ENCODE measurements at places on chromosomes 13 and 19.
A peak's percentile ranks its signal among the peaks of the same experiment; 100 is the strongest.

GRCh38 chr19:33649627-33650305 lies 28.0 kb downstream of the CHST8 start:
- no peak for DNase-seq

DNA sequence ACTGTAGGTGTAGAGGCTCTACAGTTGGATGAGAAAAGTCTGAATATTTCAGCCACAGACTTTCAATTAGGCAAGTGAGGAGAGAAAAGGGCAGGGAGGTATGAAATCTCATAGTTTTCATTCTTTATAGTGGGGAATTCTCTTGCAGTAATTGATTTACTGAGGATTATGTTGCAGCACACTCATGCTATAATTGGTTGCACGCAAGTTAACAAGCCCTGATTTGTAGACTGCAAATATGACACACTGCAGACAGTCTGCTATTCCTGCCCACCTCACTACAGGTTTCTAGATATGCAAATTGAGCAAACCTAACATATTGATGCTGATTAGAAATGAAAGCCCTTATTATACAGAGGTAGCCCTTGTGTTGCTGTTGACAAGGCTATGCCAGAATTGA lies 139.4 kb downstream of the LHFPL6 start:
- DNase-seq = peak; percentile 38

DNA sequence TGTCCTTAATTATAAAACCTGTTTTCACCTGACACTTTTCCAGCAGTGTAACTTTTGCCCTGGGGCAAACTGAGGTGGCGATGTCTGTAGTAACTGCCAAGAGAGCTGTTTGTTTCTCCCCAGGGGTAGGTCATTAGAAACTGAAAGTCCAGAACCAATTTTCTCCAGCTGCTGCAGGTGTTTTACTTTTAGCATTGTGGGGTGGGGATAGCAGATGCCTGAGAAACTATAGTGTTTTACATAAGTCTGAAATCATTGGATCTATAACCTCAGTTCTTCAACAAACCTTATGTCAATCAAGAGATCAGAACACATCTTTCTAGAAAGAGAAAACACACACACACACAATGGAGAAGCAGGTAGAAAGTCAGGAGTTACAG lies 92.7 kb downstream of the LHFPL6 start:
- DNase-seq = no peak

DNA sequence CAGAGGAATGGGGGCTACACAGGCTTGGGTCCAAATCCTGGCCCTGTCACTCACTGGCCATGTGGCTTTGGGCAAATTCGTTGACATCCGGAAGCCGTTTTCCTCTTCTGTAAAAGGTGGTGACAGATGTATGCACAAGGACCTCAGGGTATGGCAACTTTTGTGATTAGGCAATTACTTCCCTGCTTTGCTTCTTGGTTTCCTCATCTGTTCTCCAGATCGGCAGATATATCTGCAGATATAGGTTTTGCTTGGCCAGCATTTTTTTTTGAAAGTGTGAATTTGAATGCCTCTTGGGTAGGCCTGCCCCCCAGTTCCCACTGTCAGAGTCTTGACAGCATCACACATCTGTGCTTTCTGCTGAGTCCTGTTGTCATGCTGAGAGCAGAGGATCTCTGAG lies 17.7 kb downstream of the TMEM272 start:
- DNase-seq = no peak

DNA sequence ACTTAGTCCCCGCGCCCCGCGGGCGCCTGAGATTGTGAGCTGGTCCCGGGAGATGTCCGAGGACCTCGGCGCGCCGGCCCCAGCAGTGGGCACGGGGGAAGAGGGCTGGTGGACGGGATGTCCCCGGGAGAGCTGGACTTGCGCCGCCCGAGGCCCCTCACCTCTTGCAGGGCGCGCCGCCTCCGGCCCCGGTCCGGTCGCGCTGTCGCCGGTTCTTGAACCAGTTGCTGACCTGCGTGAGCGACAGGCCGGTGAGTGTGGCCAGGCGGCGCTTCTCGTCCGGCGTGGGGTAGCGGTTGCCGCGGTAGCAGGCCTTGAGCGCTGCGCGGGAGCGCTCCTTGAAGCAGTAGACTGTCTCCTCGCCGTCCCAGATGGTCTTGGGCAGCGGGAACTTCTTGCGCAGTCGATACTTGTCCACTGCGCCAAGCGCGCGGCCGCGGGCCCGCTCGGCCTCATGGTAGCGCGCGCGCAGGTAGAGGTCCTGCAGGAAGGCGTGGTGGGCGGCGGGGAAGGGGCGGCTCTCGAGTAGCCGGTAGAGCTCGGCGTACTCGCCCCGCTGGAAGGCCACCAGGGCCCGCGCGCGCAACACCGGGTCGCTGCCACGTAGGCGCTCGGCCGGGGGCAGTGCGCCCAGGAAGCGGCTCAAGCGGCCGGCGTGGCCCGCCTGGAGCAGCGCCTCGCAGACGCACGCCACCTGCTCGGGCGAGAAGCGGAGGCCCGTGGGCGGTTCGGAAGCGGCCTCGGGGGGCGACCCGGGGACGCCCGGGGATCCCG lies 984 bp downstream of the SIX5 start:
- DNase-seq = no peak

GRCh38 chr19:44974857-44975256 lies 19.7 kb downstream of the CLPTM1 start:
- DNase-seq = no peak

DNA sequence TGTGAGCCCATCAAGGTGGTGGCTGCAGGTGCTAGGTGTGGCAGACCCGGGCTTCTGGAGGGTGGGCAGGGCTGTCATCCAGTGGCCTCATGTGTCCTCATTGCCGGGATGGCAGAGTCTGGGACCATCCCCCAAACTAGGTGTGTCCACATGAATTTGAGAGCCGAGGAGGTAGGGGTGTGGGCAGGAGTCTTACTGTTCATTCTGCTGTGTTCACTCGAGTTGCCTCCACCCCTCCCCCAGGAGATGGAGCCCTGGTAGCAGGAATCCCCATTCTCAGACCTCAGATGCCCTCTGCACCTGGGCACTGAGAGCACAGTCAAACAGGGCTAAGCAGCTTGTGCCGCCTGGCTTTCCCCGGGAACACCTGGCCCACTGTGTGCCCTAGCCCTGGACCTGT lies 22.4 kb downstream of the NAXD start:
- DNase-seq = no peak

DNA sequence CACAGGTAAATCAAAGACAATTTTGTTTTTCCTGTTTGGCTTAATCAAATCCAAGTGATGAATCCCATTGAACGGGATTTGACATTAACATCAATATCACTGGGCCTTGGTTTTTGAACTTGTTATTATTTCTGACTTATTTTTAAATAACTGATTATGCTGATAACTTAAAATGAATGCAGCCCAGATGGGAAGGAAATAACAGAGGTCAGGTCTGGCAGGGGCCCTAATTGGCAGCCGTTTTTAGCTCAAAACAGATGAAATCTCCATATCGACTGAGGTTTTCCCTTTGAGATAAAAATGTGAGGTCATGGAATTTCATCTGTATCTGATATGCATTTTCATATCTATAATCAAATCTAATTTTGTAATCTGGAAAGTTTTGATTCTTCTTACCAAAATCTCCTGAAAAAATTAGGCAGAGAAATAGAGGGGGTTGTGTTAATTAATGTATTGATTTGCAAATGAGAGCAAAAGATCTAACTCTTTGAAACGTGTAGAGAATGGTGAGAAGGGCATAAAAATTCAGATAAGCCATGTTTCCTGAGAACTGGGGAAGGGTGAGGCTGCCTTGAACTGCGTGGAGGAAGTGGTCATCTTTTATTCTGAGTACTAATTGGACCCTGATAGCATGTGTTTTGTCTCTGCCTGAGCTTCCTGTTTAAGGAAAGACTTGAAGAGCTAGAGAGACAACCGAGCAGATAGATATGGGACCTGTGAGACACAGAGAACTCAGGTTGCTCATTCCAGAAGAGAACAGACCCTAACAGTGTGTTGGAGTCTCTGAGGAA lies 98.2 kb upstream of the C1QTNF9B start:
- DNase-seq = no peak

GRCh38 chr13:44537248-44537647 lies 38.9 kb downstream of the TSC22D1 start:
- DNase-seq = no peak

DNA sequence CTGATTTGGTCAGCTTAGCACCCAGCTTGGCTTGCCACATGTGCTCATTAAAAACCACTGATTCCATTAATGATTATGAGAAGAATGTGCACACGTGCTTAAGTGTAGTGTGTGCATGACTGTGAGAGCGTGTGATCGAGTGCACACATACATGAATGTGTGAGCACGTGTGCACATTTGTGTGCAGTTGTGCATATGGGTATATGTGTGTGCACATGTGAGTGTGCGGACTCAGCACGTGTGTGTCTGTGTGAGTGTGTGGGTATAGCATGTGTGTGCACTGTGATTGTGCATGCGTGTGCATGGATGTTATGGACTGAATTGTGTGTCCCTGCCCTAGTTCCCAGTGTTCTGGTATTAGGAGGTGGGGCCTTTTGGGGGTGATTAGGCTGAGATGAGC lies 202.1 kb upstream of the ZNF536 start:
- no peak for DNase-seq

DNA sequence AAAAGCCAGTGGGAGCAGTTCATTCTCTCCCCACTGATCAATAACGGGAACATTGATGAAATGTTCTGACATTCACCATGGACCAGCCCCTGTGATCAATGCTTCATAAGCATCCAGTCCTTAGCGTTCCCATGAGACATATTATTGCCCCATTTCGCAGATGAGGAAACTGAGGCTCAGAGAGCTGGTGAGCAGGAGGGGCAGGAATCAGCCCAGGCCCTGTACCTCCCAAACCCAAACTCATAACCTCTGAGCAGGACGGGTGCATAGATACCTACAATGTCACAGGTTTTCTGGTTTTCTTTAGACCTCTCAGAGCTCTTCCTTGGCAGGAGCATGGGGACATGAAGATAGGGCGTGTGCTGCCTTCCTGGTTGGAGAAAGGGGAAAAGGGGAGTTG lies 2.1 kb downstream of the MCOLN1 start:
- no peak for DNase-seq

- no peak for DNase-seq
Observed at GRCh38 chr19:48295458-48295857, 25.6 kb downstream of the ZNF114 start.

GRCh38 chr13:23074075-23074828 lies 106.5 kb upstream of the SGCG start:
- DNase-seq = no peak

DNA sequence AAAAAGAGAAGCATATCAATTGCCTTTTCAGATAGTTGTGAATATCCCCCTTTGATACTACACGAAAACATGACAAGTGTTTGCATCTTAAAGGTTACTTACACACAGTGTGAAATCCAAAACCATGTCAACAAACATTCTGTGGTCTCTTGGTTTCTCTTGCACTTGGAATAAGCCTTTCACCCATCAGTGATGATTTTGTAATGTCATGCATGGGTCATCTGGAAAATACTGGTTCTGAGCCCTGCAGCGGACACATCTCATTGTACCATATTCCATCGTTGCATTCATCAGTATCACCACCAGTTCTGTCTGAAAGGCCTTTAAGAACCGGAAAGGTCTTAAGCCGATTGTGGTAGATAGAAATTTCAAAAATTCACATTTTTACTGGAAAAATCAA lies 65.4 kb upstream of the SOX1 start:
- no peak for DNase-seq

- no peak for DNase-seq
Observed at GRCh38 chr19:4014541-4015491, 7.3 kb downstream of the PIAS4 start.

GRCh38 chr13:113116206-113116800 lies 6.3 kb upstream of the F10 start:
- no peak for DNase-seq

DNA sequence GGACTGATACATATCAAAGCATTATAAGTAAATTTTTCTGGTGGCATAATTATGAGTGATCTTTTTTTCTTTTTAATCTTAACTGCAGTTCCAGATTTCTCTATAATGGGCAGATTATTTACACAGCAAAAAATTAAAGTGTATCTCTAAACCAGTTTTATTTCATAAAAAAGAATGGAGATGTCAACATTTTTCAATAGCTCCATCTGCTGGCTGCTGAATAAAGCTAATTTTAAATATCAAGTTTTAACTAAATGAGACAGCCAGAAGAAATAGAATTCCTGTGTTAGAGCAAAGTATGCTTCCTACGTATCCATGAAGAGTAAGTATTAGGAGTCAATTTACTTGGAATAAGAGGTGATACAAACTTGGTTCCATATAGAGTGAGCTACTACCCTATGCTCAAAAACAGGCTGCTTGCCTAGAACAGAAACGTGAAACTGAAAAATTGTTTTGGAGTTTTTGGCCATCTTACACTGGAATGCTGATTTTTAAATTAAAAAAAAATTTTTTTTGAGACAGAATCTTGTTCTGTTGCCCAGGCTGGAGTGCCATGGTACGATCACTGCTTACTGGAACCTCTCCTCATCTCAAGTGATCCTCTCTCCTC lies 5.0 kb upstream of the PDS5B start:
- no peak for DNase-seq

DNA sequence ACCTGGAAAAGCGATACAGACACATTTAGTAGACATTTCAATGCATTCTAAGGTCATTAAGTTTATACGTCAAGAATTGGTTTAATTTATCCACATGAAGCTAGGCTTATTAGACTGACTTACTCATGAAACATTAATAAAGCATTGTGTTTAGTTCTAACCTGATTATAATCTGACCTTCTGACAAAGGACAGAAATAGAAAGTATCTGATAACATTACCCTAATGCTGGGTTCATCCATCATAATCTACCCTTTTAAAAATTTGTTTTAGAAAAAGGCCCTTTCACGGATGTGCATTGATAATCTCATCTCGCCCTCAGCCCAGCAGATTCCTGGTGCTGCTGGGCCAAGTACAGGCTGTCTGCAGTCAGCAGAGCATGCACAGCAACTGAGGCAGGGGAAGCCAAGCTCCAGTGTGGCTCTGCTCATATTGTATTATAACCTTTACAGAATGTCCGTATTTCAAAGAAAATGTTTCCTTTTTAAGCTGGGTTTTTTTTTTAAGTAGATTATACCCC lies 142.1 kb upstream of the MAB21L1 start:
- DNase-seq = no peak

- no peak for DNase-seq
Observed at GRCh38 chr13:49938921-49939320, 2.8 kb upstream of the SPRYD7 start.

- no peak for DNase-seq
Observed at GRCh38 chr19:50406829-50407228, 11.9 kb upstream of the SPIB start.

DNA sequence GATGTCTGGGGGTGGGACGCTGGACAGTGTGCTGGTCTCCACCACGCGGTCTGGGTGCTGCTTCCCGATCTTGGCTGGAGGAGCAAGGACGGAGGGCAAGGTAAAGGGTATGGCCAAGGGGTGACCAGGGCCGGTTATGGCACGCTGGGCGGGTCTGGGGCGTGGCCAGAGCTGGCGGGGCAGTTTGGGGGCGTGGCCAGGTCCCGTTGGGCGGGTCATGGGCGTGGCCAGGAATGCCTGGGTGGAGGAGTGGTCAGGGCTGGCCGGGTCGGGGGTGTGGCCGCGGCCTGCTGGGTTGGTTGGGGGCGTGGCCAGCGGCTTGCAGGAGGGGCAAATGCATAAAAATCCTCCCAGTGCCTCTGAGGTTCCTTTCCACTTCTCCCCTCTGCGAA lies 19.2 kb downstream of the GPX4 start:
- no peak for DNase-seq

Measured in AG09309 (cell line).